ENCODE measurements at places on chromosomes 4 and X. TPM values are rescaled to one million over a fixed set of nuclear protein-coding genes. Genes with fewer than 3 reads are reported as not detected.

DNA sequence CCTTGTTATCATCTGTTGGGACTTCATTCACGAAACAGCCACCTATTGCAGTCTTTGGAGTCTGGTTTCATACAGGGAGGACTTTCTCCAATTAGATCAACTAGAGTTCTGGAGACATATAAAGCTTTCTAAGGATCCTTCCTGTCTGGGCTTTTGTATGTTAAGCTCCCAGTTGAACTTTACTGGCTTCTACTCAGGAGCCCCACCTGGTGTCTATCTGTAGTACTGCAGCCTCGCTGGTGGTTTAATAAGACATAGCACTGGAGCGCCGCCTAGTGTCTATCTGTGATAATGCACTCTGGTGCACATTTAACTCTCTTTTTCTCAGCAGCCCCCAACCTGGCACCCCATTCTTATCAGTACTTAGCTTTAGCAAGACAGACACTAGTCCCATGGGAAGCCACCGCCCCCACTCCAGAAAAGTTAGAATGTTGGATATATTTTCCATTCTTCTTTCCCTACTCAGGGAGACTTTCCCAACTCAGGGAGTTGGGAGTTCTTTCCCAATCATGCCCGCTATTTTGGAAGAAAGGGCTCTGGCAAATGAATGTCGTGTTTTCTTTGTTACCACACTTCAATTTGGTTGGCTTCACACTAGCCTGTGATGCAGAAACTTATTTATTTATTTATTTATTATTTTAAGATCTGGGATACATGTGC lies 36.9 kb upstream of the SYTL4 start:
- H3K27ac ChIP-seq: no peak overlapping the region
- no peaks in the 10 kb centered on the region for H3K4me1 ChIP-seq
- peak; percentile 74 for DNase-seq
- no peaks in the 10 kb centered on the region for H3K27me3 ChIP-seq
- H3K36me3 ChIP-seq: no peaks in the 10 kb centered on the region

DNA sequence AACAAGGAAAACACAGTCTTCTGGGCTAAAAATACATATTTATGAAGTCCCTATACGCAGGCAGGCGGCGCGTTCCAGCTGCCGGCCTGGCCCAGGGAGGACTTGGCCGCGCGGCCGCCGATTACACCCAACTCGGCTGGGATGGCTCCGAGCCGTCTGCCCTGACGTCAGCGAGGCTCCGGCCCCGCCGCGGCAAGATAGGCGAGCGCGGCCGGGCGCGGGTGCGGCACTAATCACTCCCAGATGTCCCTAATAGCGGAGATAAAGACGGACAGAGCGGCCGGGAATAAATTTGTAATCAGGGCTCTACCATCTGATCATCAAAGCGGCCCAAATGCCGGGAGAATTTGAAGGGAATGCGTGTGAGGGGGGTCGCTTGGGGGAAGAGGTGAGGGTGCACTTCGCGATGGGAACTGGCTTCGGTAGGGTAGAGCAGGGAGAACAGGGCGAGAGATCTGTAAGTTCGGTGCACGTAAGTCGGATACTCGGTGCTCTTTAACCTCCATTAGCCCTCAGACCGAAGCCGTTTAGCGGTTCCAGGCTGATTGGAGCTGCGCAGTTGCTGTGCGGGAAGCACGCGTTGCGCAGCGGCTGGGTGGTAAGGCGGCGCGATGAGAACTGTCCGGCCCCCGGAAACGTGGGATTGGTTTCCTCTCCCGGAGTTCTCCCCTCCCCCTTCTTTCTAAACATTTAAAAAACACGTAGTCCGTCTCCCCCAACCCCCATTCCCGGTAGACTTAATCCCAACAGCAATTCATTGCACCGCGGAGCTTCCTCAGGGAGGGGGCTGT lies 7.7 kb downstream of the HAND2 start:
- H3K36me3 ChIP-seq: no peaks in the 10 kb centered on the region
- H3K27me3 ChIP-seq: no peaks in the 10 kb centered on the region
- no peaks in the 10 kb centered on the region for H3K4me1 ChIP-seq
- H3K4me3 ChIP-seq: no peak overlapping the region
- DNase-seq: no peak

GRCh38 chrX:78213331-78213730 lies 73.9 kb upstream of the TAF9B start:
- H3K36me3 ChIP-seq: no peaks in the 10 kb centered on the region
- no peaks in the 10 kb centered on the region for H3K4me1 ChIP-seq
- DNase-seq: no peak
- H3K4me3 ChIP-seq: no peak overlapping the region

The SCML2 gene
- total RNA-seq: 0.53 TPM

The CCDC149 gene
- 8.1 TPM for total RNA-seq
